ENCODE measurements at places on chromosomes 4 and X. TPM values are rescaled to one million over a fixed set of nuclear protein-coding genes. Genes with fewer than 3 reads are reported as not detected.

The RHOH gene
- total RNA-seq, result 0.18 TPM

The ZNF185 gene
- 18.3 TPM for total RNA-seq

The MCF2 gene
- 0.27 TPM for total RNA-seq

The GPRASP1 gene
- total RNA-seq, result 11.7 TPM

The XAGE1A gene
- total RNA-seq, result not detected

The TRO gene
- total RNA-seq, result 121 TPM

The RBM47 gene
- total RNA-seq, result 2.6 TPM

The GLRB gene
- total RNA-seq, result 8.9 TPM

The KLHL34 gene
- total RNA-seq, result 0.09 TPM

The NHS gene
- 1.5 TPM for total RNA-seq

The LIMCH1 gene
- 104 TPM for total RNA-seq

The F9 gene
- not detected for total RNA-seq

The TMPRSS11B gene
- not detected for total RNA-seq

The CXCL13 gene
- total RNA-seq, result 0.84 TPM

The SOX3 gene
- 0.04 TPM for total RNA-seq

The SH3BGRL gene
- 50.2 TPM for total RNA-seq

The PDCL2 gene
- total RNA-seq, result not detected

The PDE6B gene
- total RNA-seq, result 12.0 TPM

The ZCCHC4 gene
- total RNA-seq, result 18.6 TPM

The SLC10A6 gene
- total RNA-seq, result 0.18 TPM

The CT45A3 gene
- not detected for total RNA-seq

The MANBA gene
- 25.8 TPM for total RNA-seq

The FAM241A gene
- 1.9 TPM for total RNA-seq

The SHISA3 gene
- total RNA-seq, result 1.9 TPM

The SSX4 gene
- not detected for total RNA-seq

The CPLX1 gene
- total RNA-seq, result 0.13 TPM

The SYTL5 gene
- total RNA-seq, result 0.13 TPM

The YY2 gene
- 0.93 TPM for total RNA-seq

The FGF16 gene
- total RNA-seq, result 2.3 TPM

The SLC7A11 gene
- total RNA-seq, result 0.93 TPM

The GYPB gene
- total RNA-seq, result 5.3 TPM

The CXCR3 gene
- total RNA-seq, result not detected

The SPANXA2 gene
- not detected for total RNA-seq

The PNPLA4 gene
- total RNA-seq, result 10.2 TPM

The SLIT2 gene
- total RNA-seq, result 10.7 TPM

The FRAS1 gene
- 14.1 TPM for total RNA-seq

The STS gene
- 8.5 TPM for total RNA-seq

The SETD7 gene
- total RNA-seq, result 55.1 TPM
